Hepatic stellate cell (primary cell): ENCODE measurements at places on chromosomes 16 and 17.

DNA sequence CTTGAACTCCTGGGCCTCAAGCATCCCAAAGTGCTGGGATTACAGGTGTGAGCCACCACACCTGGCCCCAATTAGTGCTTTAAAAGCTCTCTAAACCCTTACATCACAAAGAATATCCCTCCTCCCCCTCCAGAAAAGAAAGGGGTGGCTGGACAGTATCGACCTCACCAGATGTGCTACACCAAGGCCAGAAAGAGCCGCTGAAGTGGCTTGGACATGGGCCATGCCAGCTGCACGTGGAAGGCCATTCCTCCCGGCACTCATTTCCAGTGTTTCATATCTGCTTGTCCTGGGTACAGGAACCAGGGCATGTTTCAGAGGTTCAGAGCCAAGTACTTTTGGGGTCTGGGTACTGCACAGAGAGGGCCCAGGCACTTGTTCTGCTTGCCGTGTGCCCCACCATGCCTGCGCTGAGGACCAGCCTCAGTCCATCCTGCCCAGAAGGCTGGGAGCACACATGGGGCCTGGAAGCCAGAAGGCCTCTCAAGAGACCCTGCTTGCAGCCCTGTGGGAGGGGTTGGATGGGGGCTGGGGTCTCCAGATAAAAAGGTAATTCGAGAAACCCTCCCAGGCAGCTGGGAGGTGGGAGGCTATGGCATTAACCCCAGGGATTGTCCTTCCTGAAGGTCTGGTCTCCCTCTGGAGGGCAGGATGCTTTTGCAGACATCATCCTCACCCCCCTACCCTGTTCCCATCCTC is 3.5 kb upstream of the SRRM2 start:
- DNase-seq = no peak

DNA sequence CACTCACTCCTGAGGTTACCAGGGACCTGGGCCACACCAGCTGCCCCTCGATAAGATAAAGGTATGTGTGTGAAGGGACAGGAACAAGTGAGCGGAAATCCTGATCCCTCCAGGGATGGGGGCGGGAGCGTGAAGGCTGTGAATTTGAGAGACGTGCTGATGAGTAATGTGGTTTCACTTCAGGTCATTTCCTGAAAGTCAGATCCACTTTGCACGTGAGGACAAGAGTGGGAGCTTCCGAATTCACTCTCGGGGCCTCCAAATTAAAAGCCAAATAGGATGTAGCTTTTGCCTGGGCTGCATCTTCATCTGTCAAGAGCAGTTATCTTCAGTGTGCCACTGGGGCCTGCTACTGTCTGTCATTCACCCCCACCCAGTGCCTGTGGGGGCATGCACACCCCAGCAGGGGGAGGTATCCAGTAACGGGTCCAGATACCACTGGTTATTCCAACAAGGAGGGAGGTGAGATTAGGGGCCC is 87.4 kb upstream of the LHX1 start:
- DNase-seq = peak; percentile 49

GRCh38 chr17:49260011-49260816 is 29.6 kb upstream of the PHOSPHO1 start:
- DNase-seq = peak; percentile 85

GRCh38 chr16:28042811-28043210 is 20.7 kb downstream of the GSG1L start:
- no peak for DNase-seq
